ENCODE measurements at places on chromosomes 4 and X.
A peak's percentile ranks its signal among the peaks of the same experiment; 100 is the strongest.

DNA sequence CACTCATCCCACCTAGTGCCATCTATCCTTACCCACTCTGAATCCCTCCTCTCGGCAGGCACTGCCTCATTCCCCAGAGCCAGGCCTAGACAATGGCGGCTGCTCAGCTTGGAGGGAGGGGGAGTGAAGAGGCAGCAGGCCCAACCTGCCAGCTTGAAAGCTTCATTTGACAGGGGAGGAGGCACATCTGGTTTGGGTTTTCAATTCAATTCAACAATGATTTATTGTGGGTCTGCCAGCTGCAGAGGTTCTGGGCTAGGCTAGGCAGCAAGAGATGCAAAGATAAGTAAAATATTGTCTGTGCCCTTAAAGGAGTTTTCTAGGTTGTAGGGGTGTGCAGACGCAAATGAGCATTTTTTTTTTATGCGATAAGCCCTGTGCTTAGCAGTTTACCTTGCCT is 58.5 kb downstream of the RTL9 start:
- DNase-seq = no peak

DNA sequence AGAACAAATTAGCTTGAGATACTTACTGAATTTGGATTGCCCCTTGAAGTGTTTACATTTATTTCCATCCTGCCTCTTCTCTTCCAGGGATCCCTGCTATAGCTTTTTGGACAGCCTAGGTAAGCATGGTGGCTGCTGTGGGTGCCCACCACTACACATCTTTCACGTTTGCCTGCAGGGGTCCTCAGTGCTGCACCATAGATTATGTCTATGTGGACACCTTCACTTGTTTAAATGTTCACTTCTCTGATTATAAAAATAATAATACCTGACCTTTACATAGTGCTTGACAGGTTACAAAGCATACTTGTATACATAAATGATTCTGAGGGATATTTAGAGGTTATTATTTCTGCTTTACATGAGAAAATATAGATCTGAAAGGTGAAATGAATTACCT is 67.9 kb upstream of the SLC4A4 start:
- no peak for DNase-seq

- DNase-seq = no peak
Observed at GRCh38 chrX:19382555-19383145, 38.9 kb downstream of the PDHA1 start.

GRCh38 chr4:81635739-81636138 is 164.0 kb upstream of the RASGEF1B start:
- DNase-seq = no peak

DNA sequence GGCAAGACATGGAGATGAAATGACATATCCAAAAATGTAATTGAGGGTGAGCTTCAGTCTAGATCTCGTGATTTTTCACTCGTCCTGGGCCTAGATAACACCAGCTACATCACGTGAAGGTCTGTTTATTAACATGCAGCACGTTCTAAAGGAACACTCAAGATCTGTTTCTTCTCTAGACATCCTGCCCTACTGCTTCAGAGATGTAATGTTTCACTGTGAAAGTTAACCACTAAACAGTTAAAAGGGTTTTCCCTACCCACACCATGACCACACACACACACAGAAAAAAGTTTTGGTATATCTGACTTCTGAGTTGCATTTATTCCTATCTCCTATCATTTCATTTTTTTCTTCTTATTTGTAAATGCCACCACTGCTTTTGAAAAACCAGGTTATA is 52.3 kb upstream of the SMIM31 start:
- DNase-seq = no peak

- DNase-seq = no peak
Observed at GRCh38 chrX:50618788-50619558, 148.3 kb upstream of the DGKK start.

GRCh38 chr4:73871511-73872310 is 2.5 kb downstream of the CXCL1 start:
- no peak for DNase-seq

DNA sequence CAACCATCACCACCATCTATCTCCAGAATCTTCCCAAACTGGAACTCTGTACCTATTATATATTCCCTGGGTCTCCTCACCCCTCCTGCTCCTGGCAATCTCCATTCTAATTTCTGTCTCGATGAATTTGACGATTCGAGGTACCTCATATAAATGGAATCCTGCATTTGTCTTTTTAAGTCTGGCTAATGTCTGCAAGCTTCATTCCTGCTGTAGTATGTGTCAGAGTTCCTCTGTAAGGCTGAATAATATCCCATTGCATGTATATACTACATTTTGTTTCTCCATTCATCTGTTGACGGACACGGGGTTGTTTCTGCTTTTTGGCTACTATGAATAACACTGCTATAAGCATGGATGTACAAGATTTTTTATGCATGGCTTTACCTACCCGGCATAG is 19.5 kb downstream of the PRKG2 start:
- DNase-seq = no peak

- DNase-seq = no peak
Observed at GRCh38 chrX:18825375-18825774, 117.9 kb downstream of the PPEF1 start.

DNA sequence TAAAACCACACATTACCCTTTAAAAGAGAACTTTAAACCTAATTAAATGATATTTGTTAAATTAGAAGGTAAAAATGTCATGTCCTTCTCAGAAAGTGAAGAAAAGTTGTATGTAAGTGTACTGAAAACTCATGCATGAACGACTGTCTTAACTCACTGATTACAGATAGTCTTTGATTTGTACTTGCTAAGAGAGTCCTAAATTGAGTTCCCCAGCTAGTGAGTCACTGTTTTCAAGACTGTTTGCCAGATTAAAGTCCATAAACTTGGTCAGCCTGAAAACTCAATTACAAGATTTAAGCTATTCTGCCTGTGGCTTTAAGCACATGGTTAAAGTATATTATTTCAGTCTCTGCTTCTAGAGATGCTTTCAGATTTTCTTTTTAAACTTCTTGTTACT is 124.9 kb upstream of the ZCCHC13 start:
- no peak for DNase-seq

GRCh38 chr4:148240241-148240640 is 202.0 kb downstream of the NR3C2 start:
- no peak for DNase-seq

GRCh38 chr4:77010841-77011354 is 61.3 kb downstream of the SEPTIN11 start:
- no peak for DNase-seq

- DNase-seq = no peak
Observed at GRCh38 chrX:72009731-72010130, 99.1 kb downstream of the NHSL2 start.

DNA sequence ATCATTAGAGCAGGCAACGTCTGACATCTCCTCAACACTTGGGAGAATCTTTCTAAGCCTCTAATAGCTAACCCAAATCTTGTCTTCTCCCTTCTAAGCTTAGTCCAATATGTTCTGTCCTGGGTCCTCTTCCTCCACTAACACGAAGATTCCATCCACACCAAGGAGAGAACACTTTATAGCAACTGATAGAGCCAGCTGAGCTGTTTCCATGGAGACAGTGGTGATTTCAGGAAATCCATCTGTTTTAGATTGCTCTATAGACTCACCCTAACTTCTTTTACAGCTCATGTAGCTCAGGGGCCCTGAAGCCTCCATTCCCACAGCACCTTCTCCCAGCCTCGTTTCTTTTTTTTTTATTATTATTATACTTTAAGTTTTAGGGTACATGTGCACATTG is 37.4 kb downstream of the SCD5 start:
- no peak for DNase-seq

- no peak for DNase-seq
Observed at GRCh38 chrX:112512509-112512908, 167.2 kb downstream of the LHFPL1 start.

DNA sequence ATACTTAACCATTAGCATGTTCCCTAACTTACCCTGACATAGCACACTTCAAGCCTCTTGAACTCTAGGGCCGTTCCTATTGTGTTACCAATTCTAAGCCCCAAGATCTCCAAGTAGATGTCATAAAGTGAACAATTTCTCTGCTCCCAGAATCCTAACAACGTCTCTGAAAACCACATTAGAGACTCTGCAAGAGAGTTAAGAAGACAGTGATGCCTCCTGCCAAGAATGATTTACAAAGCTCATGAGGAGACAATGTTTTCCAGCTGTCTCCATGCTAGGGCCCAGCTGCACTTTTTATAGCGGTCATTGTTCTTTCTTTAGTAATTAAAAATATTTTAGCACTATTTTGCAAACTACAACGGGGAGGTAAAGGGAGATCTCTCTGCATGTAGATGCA is 358.4 kb downstream of the PPP3CA start:
- DNase-seq = no peak

DNA sequence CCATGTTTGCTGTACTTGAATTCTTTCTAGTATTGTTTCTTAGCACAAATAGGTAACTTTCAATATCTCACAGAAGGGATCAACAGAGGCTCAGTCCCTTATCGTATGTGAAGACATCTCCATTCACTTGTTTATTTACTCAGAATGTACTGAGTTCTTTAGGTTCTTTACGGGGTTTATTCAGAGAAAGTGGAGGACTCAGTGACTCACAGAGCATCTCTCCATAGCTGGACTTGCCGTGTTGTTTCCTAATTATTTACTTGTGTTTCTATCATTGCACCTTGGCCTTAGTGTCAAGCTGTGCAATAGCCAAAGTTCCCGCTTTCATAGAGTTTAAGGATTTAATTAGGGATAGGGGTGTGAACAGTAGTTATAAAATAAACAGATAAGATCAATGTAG is 57.1 kb downstream of the RHOH start:
- DNase-seq = no peak

- DNase-seq = no peak
Observed at GRCh38 chr4:141706445-141706844, 70.1 kb downstream of the IL15 start.

GRCh38 chrX:13218758-13219157 is 101.1 kb downstream of the ATXN3L start:
- DNase-seq = no peak

GRCh38 chr4:153750197-153750817 is 9.5 kb downstream of the RNF175 start:
- DNase-seq = peak; percentile 34

- no peak for DNase-seq
Observed at GRCh38 chr4:70613306-70614183, 15.0 kb upstream of the ENAM start.

- DNase-seq = no peak
Observed at GRCh38 chr4:55475394-55476243, 71.1 kb downstream of the CLOCK start.

- DNase-seq = no peak
Observed at GRCh38 chr4:52665592-52665991, 6.5 kb upstream of the USP46 start.

DNA sequence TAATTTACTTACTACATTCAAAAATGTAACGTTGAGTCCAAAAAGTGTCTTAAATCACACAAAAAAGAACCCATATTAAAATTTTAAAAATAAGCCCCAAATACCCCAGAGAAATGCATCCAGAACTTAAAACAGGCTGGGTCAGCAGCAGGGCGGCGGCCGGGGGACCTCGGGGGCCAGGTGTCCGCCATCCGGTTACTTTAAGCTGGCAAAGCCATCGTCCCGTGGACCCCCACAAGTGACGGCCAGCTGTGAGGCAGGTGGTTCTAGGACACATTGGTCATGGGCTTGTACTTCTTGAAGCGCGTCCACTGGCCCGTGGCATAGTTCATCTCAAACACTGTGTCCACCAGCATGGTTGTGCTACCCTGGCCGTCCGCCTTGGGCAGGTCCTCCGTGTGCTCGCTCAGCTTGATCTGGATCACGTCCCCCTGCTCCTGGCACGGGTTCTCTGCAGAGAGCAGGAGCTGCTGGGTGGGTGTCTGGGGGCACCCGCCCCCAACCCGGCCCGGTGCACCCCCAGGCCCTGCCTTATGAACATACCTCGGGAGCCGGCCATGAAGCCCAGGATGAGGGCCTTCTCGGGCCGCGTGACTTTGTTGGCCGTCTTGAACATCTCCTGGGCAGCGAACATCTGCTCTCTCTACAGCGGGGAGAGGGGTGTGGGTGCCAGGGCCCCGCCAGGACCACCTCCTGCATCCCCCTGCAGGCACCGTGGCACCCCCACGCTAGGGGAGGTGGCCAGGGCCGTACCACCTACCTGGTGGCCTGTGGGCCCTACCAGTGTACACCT is 25.5 kb downstream of the NELFA start:
- DNase-seq = no peak

DNA sequence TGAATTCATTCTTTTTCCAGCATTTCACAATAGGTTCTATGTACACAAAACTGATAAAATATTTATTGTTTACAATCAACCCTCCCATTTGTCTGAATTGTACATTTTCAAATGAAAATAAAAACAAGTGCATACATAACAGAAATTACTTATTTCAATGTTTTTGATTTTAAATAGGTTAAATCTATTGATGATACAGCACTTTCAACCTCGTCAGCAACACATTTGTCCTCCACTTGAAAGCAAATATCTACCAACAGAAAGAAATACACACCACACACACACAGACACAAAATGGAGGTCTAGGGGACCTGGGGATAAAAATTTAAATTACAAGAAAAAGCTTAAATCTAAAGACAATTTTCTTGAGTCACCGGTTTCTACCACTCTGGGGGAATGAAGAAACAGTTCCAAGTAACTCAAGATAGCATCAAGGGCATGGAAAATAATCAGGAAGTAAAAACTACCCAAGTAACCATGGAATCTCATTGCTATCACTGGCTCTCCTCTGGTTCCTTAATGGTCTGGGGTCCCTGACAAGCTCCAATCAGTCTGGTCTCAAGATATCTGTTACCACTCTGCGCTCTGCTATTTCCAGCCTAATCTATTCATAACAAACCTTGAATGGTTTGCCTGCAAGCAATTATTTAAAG is 27.6 kb downstream of the ANKRD17 start:
- no peak for DNase-seq

DNA sequence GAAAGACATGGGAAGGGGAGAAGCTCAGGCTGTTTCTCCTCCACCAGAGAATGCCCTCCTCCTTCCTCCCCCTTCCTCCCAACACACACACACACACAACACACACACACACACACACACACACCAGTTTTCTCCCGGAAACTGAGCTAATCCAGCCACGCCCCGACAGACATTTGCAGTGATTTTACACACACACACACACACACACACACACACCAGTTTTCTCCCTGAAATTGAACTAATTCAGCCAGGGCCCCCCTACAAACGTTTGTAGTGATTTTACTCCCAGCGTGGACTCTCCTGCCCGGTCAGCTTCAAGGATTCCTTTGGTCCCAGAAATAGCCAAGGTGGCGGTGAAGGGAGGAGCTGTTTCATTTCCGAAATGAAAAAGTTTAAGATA is 32.9 kb upstream of the STX18 start:
- no peak for DNase-seq

DNA sequence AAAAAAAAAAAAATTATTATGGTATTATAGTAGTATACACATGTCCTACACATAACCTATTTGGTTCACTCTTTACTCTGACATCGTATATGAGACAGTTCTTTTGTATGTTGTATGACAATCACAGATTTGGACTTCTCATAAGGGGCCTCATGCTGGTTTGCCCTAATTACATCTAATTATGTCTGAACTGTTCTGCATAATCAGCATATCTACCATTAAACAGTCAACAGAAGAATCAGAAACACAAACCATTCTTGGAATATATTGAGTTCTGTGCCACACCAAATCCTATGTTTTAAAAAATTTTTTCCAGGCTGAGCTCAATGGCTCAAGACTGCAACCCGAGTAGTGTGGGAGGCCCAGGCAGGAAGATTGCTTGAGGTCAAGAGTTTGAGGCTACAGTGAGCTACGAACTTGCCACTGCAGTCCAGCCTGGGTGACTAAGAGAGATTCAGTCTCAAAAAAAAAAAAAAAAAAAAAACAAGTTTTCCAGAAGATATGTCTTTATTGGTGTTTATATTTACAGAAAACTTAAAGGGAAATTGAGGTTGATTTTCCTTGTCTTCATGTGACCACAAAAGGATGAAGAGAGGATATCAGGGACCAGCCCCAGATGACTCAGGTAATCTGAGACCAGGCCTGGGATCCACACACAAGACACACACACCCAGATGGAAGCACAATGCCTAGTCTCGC is 22.2 kb downstream of the TRIM61 start:
- DNase-seq = no peak
